ENCODE measurements at places on chromosomes 13 and 19.

DNA sequence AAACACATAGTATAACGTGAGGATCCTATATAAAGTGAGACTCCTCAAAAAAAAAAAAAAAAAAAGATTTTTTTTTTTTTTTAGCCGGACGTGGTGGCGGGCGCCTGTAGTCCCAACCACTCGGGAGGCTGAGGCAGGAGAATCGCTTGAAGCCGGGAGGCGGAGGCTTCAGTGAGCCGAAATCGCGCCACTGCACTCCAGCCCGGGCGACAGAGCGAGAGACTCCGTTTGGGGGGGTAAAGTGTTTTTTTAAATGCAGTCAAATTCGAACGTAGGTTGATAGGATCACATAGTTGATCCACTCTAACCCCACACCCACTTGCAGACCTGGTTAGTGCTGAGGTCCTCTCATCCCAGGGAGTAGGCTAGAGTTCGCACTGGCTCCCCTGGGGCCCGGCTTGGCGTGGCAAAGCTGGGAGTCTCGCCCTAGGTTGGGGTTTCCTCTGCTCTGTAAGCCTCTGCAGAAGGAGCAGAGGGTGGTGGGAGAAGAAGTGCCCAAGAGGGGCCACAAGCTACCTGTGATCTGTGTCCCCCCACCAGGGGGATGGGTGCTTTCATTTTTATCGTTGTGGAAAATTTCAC, 6.5 kb downstream of the RNF225 start:
- no peak for DNase-seq

GRCh38 chr13:102729560-102730270, 34.9 kb upstream of the METTL21C start:
- no peak for DNase-seq

DNA sequence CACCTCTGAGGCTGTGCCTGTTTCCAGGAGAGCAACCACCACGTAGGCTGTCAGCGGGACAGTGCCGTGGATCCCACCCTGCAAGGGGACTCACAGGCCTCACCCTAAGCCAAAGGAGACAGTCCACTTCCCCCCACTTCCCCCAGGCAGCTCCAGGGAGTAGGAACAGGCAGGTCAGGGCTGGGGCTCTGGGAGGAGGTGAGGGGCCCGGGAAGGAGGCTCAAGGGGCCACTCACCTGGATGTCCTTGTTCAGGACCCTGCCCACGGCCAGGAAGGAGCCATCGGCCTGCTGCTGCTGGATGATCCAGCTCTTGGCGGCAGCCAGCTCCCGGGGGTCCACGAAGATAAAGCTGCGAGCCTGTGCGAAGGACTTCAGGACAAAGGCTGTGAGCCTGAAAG, 25.6 kb downstream of the F2RL3 start:
- DNase-seq, result no peak

DNA sequence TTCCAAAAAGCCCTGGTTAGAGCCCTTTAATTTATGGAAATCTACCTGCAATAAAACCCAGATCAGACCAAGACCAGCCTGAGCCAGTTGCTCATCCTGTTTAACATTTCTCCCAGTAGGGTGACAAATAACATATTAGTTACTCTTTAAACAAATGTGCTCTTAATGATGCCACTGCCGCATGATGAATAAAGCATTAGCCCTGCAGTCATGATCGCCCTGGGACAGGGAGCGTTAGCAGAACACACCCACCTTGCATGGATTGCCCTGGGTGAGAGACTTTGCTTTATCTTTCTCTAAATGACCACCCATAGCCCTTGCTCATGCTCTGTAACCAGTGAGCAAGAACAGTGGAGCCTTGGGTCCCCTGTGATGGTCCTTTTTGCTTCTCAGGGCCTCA, 362.4 kb downstream of the ENOX1 start:
- DNase-seq, result no peak

- DNase-seq, result peak; percentile 90
Measured at GRCh38 chr19:45670670-45671453, 2.8 kb downstream of the GIPR start.

DNA sequence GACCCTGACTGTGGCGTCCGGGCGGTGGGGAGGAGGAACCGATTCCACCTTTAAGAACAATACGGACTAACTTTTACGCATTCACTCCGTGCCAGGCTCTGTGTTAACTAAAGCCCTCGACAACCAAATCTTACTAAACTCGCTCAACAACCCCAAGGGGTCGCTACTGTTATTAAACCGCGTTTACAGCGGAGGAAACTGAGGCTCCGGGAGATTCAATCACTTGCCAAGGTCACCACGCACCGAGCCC, 1.2 kb downstream of the SAMD1 start:
- no peak for DNase-seq

DNA sequence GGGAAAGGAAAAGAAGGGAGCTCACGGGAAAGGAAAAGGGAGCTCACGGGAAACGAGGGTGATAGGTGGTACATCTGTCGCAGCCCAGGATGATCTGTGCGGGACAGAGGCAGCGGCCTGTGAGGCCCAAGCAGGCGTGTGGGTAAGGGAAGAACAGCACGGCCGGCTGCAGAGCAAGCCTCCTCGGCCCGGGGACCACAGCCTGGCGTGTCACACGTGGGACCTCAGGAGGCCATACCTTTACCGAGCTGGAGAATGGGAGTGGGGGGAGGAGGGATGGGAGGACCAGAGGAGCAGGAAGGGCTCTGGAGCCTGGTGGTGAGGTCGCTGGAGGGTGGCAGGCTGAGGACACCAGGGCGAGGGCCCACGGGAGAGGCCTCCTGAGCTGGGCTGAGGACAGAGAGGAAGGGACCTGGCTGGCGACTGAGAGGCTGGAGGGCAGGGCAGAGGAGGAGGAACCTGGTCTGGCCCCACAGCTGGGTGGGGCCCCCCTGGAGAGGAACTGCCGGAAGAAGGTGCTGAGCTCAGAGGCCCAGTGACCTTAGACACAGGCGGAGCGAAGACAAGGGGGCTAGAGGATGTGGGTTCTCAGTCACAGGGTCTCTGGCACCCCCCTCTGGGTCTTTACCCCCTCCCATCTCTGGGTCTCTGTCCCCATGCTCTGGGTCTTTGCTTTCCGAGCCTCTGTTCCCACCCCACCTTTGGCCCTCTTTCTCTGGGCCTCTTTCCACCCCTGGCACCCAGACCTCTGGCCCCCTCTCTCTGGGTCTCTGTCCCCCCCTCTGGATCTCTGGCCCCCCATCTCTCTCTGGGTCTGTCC, 2.9 kb upstream of the FTL start:
- peak; percentile 52 for DNase-seq

DNA sequence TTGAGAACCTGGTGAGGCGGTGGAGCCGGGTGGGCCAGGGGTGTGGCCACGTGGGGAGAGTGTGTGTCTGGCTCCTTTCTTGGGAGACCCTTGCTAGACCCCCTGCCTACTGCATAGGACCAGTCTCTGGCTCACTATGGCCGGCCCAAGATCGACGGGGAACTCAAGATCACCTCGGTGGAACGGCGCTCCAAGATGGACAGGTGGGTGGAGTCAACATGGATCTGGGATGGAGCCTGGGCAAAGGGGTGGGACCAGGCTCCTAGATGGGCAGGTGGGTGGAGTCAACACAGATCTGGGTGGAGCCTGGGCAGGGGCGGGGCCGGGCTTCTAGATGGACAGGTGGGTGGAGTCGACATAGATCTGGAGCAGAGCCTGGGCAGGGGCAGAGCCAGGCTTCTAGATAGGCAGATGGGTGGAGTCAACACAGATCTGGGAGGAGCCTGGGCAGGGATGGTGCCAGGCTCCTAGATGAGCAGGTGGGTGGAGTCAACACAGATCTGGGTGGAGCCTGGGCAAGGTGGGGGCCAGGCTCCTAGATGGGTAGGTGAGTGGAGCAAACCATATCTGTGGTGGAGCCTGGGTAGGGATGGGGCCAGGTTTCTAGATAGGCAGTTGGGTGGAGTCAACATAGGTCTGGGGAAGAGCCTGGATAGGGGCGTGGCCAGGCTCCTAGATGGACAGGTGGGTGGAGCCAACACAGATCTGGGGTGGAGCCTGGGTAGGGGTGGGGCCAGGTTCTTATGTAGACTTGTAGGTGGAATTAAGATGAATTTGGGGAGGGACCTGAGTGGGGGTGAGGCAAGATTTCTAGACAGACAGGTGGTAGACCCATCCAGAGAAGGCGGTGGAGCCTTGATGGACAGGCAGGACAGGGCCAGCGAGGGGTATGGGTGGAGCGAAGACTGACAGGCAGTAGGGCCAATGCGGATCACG, 56.5 kb downstream of the VAV1 start:
- no peak for DNase-seq

GRCh38 chr19:28327905-28328304, 885.0 kb downstream of the UQCRFS1 start:
- DNase-seq, result no peak

GRCh38 chr19:16361926-16362325, 37.3 kb downstream of the KLF2 start:
- no peak for DNase-seq

DNA sequence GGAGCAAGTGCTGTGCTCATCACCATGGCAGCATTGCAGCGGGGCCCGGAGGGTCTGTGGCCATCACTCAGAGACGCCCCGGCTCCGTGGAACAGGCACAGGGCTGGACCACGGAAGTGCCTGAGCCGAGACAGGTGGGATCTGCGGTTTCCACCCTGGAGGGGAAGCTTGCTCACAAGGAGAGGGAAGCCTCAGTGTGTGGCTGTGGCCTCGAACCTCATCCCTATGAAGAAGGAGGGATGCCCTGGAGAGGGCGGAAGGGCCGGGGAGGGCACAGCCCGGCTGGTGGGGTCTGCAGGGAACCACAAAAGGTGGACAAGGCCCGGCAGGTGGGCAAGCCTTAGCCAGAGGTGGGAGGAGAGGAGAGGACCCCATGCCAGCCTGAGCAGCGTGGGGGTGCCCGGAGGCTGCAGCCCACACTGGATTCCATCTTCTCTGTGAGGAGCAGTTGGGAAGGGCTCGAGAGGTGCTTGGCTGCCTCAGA, 30.4 kb upstream of the TMEM255B start:
- DNase-seq, result no peak

GRCh38 chr13:45615501-45616101, at the start of gene ERICH6B:
Gene ERICH6B, minus strand, starts transcription at chr13:45615739. Its CDS starts 18,734 bp downstream, at chr13:45597005.
- DNase-seq, result peak; percentile 27

- DNase-seq, result peak; percentile 79
Measured at GRCh38 chr19:41323430-41324125, 13.6 kb downstream of the CCDC97 start.

DNA sequence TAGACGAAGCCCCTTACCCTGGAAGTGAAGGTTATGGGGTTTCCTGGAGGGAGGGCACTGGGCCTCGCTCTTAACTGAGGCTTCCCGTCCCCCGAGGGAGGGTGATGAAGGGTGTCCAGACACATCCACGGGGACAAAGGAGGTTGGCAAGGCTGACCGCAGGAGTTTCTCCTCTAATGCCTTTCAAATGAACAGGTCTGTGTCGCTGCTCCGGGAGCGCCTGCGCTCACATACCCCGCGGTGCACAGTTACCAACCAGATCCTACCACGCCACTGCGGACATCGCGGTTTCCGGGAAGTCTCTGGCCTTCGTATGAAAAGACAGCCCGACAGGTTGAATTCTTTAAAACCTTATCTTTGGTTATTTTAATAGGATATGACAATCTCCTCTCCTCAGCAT, 41.3 kb downstream of the IRS2 start:
- DNase-seq, result no peak

- no peak for DNase-seq
Measured at GRCh38 chr13:111076155-111077013, 38.7 kb upstream of the ARHGEF7 start.

- no peak for DNase-seq
Measured at GRCh38 chr13:77774181-77774580, 76.7 kb downstream of the SLAIN1 start.

DNA sequence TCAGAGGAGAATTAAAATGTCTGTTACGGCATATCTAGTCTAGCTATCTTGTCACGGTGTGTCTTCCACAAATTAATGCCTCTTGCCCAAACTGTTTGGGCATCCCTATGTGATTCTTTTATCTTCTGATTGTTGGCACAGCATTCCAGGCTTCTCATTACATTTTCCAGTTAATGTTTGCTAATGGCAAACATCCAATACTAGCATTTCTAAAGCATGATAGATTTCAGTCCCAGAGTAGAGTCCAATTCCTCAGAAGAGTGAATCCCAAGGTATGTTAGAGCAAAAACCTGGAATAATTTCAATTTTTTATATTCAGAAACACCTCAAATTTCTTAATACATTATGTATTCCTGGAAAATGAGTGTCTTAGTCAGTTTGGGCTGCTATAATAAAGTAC, 684.5 kb upstream of the SLITRK1 start:
- DNase-seq, result no peak

DNA sequence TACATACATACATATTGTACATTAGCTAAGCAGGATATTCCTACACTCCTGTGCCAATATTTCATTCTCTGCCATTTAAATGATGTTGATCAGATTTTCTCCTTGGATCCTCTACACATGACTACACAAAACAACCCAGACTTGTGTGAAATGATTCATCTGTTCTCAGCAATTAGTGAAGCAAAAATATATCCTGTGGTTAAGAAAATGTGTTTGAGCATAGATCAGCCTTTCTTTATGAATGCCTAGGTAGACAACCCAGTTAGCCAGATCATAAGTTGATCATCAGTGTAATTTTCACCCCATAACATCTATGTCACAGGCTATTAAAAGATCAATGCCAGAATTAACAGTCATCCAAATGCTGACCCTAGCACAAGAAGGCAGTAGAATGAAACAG, 275.2 kb upstream of the EDNRB start:
- DNase-seq, result no peak

DNA sequence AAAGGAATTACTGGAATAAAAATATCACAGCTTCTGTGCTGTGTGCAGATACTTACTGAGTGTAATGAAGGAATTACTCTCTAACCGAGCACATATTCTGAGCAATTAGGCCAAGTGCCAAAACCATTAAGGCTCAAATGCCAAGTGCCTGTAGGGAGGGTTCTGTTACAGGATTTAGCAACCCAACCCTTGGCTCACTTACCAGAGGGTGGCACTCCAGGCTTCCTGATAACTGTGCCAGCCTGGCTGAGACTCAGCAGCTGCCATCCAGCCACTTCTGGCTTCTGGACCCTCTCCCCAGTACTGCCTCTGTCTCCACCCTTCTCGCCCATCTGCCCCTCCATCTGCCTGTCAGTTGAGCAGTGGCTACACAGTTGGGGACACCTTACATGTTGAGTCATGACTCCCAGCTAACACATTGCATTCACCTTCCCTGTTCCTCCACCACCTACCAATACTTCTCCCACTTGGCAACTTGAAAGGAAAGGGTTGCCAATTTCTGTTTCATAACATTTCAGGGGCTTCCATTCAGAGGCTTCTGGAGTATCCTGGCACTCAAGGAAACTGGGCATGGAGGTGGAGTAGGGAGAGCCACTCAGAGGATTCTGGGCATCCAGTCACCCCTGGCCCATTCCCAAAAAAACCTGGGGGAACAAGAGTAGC, 110.5 kb downstream of the COG6 start:
- no peak for DNase-seq

Measured in adrenal gland (tissue), 19 donors.